ENCODE measurements at places on chromosomes 11 and 22. TPM values are rescaled to one million over a fixed set of nuclear protein-coding genes. Genes with fewer than 3 reads are reported as not detected.

ETS1 gene
- 526 TPM for total RNA-seq

MS4A4A gene
- total RNA-seq = not detected

GUCY1A2 gene
- total RNA-seq = not detected

MFNG gene
- 168 TPM for total RNA-seq

GRIA4 gene
- total RNA-seq = not detected

P4HA3 gene
- not detected for total RNA-seq

CCDC81 gene
- total RNA-seq = 1.5 TPM

KDM4D gene
- 0.84 TPM for total RNA-seq

B4GALNT4 gene
- total RNA-seq = 1.5 TPM

OR4C11 gene
- not detected for total RNA-seq

OR4D5 gene
- not detected for total RNA-seq

C11orf91 gene
- not detected for total RNA-seq

MIOX gene
- total RNA-seq = 0.25 TPM

FGF19 gene
- not detected for total RNA-seq

SCGB1A1 gene
- total RNA-seq = not detected

SLC25A18 gene
- not detected for total RNA-seq

APOBEC3A gene
- total RNA-seq = not detected

P2RY2 gene
- not detected for total RNA-seq

C11orf42 gene
- not detected for total RNA-seq

OR10AG1 gene
- total RNA-seq = not detected

PIWIL4 gene
- total RNA-seq = 0.84 TPM

OR51B5 gene
- total RNA-seq = not detected

CRYAB gene
- total RNA-seq = not detected

DNA sequence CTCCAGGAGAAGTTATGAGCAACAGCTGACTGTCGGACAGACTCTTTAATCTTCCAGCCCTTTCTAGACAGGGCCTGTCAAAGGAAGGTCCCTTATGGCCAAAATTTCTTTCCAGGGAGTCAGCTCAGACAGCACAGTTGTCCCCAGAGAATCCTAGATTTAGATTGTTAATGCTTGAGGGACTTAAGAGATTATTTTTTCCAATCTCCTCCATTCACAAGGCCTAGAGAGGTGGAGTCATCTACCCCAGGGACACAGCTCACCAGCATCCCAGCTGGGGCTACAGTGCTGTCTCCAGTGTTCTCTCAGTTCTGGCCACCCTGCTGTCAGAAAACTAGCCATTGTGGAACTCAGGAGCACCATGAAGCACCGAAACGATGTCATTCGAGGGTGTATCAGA lies 7.8 kb downstream of the DSCAML1 start:
- DNase-seq = no peak

DNA sequence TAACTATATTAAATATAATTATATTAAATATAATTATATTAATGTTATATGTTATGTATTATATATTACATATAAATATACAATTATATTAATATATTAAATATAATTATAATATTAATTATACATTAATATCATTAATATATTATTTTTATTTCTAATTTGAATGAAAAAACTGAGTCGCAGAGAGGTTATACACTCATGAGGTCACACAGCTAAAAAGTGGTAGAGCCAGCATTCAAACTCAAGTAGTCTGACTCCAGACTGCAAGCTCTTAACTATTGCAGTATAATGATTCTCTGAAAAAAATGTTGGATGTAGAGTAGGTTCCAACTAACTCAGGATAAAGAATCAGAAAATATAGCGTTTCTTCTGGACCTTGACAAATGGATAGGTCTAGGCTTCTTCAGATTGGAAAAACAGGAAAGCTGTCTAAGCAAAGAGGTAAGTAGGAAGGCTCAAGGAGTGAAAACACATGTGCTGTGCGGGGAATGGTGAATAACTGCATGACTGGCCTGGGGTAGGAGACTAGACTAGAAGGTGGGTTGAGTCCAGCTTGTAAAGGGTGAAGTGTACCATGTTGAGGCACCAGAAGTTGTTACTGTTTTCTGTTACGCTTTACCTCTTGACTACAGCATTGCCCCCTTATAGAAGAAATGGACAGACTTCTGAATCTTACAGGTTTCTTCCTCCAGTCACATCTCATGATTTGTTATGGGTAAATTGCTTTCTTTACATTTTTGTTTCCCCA lies 80.3 kb downstream of the TRIM44 start:
- no peak for DNase-seq

GRCh38 chr22:38046070-38046748 lies 11.0 kb upstream of the PICK1 start:
- DNase-seq = no peak

DNA sequence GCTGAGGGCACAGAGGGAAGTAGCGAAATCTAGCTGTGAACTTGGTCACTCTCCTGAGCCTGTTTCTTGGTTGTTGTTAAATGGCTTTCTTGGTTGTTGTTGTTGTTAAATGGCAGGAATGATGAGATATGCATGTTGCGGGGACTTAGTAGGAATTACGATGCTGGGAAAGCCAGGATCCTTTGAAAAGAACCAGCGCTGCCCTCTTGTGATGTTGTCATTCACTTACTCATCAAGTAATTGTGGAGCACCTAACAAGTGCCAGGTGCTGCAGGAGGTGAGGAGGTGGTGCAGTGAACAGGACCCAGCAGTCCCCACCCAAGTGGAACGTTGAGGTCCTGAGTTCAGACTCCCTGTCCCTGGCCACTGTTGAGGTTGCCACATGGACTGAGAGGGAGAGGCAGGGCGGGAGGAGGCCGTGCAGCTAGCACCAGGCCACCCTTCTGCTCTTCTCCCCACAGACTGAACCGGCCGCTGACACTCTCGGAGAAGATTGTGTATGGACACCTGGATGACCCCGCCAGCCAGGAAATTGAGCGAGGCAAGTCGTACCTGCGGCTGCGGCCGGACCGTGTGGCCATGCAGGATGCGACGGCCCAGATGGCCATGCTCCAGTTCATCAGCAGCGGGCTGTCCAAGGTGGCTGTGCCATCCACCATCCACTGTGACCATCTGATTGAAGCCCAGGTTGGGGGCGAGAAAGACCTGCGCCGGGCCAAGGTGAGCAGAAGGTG lies 36.8 kb downstream of the POLR3H start:
- no peak for DNase-seq

GRCh38 chr11:88552379-88553062 lies 215.0 kb upstream of the CTSC start:
- peak; percentile 39 for DNase-seq

DNA sequence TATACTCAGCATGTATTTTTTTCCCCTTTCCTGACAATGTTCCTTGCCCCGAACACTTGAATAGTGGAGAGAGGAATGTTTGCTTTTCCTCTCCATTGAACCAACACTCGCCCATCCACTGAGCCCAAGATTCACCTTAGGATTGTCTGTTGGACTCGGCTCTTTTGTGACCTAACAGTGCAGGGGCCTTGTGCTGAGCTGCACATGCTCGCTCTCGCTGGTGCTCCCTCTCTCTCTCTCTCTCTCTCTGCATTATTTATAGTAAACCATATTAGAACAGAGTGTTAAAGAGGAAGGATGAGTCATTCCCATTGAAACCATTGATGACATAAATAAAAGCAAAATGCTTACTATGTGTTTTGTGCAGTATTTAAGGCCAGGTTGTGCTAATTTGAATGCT lies 20.7 kb downstream of the ZBTB16 start:
- DNase-seq = no peak

DNA sequence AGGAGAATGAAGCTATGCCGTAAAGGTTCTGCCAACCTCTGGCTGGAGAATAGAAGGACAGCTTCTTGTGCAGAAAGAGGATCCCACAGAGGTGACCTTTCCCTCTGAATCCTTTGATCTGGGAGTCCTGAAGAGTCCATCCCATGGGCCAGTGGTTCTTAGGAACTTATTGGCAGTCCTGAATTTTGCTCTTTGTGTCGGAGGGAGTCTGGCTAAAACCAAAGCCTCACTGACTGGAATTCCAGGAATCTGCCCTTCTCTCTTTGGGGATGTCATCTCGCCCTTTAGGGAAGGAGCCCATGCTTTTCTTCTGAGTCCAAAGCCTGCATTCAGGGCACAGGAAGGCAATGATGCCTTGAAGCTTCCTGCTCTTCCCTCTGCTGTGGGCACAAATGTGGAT lies 45.5 kb downstream of the PKNOX2 start:
- DNase-seq = no peak

DNA sequence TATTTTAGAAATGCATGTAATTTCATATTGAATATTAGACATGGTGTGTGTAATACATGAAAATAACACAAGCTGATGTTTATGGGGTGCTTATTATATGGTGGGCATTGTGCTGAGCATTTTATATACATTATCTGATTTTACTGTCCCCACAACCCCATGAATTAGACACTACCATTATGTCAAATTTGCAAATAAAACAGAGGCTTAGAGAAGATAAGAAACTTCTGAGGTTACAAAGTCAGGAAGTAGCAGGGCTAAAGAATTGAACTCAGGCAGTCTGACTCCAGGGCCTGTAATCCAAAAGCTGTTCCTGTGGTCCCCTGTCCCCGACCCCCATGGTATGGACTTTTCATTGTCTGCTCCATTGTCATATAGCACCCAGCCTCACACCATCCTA lies 49.4 kb upstream of the NAV2 start:
- no peak for DNase-seq

DNA sequence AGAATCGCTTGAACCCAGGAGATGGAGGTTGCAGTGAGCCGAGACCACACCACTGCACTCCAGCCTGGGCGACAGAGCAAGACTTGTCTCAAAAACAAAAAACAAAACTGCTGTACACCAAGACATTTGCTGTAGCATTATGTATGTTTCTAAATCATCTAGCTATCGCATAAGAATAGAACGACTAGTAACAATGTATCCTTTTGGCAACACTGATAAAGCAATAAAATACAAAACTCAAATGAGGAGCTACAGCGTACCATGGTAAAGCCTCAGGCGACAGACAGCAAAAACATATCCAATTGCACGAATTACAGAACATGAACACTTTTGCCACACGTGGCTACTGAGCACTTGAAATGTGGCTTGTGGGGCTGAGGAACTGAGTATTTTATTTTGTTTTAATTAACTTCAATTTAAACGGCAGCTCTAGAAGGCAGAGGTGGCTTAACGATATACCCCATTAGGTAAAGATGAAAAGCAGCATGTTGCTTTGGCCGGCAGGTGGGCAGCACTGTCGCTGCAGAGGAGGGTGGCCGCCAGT lies 2.3 kb downstream of the TUBGCP6 start:
- no peak for DNase-seq

- DNase-seq = no peak
These were observed 12.2 kb upstream of the ZBTB16 start for GRCh38 chr11:114047327-114047726.

GRCh38 chr11:7490054-7490453 lies 4.7 kb downstream of the OLFML1 start:
- DNase-seq = no peak

GRCh38 chr22:29031227-29032011 lies 30.2 kb downstream of the C22orf31 start:
- no peak for DNase-seq

- DNase-seq = no peak
These were observed 6.7 kb downstream of the PHOX2A start for GRCh38 chr11:72237112-72237931.

DNA sequence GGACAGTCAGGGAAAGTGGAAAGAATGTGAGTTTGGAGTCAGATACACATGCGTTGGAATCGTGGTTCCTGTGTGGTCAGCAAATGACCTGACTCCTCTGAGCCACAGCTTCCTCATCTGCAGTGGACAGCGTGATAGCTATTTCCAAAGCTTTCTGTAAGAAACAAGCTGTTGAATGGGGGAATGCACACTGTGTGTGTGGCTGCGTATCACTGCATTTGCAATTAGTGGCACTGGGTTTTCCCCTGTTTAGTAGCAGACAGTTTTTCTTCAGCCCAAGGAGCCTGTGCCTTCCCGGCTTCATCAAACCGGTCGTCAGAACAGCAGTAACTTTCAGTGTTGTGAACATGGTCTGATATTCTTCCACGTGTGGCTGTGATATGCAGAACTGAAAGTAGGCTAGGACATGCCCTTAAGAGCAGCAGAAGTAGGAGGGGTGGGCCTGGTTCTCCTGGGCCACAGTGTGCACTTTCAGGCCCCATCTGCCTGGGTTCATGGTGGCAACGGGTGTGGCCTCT lies 121.5 kb downstream of the RRAS2 start:
- DNase-seq = no peak

GRCh38 chr22:29151316-29151715 lies 54.4 kb upstream of the EMID1 start:
- DNase-seq = no peak

GRCh38 chr11:75330291-75330690 lies 21.2 kb downstream of the ARRB1 start:
- no peak for DNase-seq

GRCh38 chr11:103332409-103332808 lies 223.2 kb downstream of the DYNC2H1 start:
- DNase-seq = no peak

DNA sequence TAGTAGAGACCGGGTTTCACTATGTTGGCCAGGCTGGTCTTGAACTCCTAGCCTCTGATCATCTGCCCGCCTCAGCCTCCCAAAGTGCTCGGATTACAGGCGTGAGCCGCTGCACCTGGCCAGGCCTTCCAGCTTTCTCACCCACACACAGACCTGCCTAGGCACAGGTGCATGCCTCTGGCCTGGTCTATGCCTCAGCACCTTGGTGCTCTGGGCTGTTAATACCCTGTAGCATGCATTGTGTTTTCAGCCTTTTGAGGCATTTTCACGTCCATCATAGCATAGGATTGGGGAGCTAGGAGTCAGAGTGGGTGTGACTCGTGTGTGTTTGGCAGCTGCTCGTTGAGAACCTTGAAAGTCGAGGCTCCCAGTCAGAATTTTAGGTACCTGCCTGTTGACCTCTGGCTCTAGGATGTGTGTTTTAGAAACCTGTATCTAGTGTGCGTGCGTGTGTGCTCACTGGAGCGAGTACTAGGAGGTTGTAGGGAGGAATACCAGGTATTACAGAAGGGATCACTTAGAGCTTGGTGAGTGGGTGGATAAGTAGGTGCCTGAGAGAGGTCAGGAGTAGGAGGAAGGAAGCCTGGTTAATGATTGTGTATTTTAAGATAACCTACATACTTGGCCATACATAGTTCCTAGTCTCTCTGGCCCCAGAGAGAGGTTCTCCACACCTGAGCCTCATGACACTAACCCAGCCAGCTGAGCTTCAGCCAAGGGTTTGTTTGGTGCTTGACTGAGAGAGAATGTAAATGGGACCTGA lies 20.0 kb downstream of the CRKL start:
- no peak for DNase-seq

- no peak for DNase-seq
These were observed 26.5 kb downstream of the SYT13 start for GRCh38 chr11:45259592-45259991.

DNA sequence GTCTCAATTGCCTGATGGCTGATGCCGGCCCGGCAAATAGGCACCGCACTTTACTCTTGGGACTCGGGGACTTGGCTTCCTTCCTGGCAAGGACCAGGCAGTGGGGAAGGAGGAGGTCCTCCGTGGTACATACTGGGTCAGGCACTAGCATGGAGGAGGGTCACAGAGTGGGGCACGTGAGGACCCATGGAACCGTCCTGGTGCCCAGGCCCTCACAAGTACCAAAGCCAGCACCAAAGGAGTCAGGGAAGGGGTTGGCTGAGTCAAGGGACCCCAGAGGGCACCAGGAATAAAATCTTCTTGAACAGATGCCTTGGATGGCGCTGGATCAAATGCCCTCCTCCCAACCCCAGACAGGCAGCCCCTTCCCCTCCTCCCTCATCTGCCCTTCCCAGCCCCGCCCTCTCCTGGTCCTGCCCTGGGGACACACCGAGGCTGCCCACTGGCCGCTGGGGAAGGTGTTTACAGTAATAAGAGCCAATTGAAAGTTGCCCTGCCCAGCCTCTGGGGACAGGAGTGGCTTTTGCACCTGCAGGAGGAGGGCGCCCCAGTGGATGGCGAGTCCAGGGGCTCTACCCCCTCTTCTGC lies 5.6 kb upstream of the CARNS1 start:
- no peak for DNase-seq
